Hepatic stellate cell (primary cell): ENCODE measurements at places on chromosomes 6 and 20.
A peak's percentile ranks its signal among the peaks of the same experiment; 100 is the strongest.

DNA sequence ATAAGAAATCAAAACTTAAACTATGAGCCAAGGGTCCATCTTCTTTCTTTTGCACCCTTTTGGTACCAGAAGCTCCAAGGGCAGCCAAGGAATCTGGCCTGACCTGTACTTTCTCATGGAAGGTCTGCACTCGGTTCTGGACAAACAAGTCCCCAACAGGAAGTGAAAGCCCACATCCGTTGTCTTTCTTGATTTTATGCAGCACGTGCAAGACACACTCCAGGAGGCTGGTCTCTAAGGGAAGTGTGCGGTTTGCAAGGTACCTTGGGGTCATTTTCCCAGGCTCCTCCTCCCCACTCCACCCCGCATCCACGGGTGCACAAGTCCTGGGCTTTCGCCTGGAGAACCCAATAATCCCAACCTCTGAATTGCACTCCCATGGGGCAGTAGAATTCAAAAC is 101.9 kb downstream of the NFATC2 start:
- DNase-seq: no peak

DNA sequence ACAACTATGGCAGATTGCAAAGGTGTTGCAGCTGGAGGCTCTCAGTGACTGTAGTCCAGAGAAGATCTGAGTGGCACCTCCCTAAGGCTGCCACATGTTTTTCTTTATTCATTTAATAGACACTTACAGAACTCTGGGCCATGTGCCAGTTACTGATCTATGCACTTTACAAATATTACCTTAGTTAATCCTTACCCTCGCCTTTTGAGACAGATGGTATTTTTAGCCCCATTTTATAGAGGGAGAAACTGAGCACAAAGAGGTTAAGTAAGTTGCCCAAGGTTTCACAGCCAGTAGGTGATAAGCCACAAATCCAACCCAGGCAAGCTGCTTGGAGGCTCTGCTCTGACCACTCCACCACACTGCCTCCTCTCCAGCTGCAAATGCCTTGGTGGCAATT is 6.5 kb upstream of the SCRT2 start:
- DNase-seq: no peak

DNA sequence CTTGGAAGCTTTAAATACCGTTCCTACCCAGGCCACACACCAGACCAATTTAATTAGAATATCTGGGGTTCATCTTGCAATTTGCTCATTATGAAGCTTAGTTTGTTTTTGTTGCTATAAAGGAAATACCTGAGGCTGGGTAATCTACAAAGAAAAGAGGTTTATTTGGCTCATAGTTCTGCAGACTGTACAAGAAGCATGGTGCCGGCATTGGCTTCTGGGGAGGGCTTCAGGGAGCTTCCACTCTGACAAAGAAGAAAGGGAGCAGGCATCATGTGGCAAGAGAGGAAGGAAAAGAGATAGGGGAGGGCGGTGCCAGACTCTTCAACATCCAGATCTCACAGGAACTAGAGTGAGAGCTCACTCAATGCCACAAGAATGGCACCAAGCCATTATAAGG is 73.6 kb downstream of the RNF182 start:
- no peak for DNase-seq

DNA sequence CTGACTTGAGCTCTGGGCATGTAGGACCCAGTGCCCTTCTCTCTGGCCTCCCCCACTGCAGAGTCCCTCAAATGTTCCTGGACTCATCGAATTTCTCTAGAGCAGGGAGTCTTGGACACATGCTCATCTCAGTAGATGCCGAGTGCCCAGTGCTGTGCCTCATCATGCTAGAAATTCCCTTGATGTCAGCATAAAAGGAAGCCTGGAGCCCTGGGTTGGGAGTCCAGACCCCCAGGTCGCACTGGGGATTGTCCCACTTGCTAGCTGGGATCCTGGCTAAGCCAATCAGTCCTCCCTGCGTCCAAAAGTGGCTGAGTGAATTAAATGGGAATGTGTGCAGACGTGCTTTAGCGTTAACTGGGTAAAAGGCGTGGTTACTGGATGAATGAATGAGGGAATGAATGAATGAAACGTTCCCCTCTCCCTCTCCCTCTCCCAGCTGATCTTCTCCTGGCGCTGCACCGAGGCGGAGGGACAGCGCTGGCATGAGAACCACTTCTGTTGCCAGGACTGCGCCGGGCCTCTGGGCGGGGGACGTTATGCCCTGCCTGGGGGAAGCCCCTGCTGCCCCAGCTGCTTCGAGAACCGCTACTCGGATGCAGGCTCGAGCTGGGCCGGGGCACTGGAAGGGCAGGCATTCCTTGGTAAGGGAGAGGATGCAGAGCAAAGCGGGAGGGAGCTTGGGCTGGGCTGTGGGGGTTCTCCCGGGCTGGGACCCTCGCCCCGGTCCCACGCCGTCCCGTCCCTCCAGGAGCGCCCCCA is 1.6 kb upstream of the TOMM6 start:
- no peak for DNase-seq

GRCh38 chr20:57902473-57902872 is 192.7 kb upstream of the PMEPA1 start:
- no peak for DNase-seq

DNA sequence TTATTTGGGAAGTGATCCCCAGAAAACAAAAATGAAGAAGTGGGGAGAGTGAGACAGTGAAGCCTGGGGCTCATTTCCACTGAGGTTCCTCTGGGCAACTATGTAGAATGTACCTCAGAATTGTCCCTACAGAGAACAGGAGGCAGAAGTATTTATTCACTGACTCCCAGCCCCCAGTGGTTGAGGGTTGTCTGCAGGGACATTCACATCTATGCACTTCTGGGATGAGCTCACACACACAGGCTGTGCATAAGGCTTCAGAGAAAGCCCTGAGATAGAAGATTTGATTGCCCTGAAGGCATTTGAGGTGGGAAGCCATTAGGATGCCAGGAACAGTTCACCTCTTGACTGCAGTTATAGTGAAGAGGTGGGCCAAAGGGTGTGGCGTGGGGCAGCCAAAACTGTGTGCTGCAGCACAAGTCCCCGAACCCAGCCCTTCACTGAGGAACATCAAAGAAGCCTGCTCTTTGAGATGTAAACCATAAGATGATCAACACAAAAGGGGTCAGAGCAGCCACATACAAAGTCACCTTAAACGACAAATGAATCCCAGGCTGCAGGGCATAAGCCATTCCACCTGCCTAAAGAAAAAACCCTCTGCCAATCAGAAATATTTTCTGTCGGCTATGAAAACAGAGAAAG is 853.8 kb upstream of the FLRT3 start:
- no peak for DNase-seq

- no peak for DNase-seq
Observed at GRCh38 chr6:168273441-168274036, 46.0 kb downstream of the DACT2 start.

- peak; percentile 16 for DNase-seq
Observed at GRCh38 chr6:69105288-69105687, 470.2 kb downstream of the ADGRB3 start.

DNA sequence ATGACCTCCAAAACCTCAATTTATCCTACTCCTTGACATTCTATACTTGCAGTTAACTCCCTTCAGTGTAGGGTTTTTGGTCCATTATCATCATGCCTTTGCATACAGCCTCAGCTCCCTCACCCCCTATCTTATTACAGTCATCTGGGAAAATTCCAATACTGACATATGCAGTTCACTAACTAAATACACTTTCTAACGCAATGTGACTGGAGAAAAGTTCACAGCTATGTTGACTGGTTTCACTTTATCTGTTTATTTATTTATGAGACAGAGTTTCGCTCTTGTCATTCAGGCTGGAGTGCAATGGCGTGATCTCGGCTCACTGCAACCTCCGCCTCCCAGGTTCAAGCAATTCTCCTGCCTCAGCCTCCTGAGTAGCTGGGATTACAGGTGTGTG is 64.9 kb downstream of the CRYBG1 start:
- DNase-seq: no peak
